ENCODE measurements at places on chromosomes 7 and 10. TPM values are rescaled to one million over a fixed set of nuclear protein-coding genes. Genes with fewer than 3 reads are reported as not detected.

DNA sequence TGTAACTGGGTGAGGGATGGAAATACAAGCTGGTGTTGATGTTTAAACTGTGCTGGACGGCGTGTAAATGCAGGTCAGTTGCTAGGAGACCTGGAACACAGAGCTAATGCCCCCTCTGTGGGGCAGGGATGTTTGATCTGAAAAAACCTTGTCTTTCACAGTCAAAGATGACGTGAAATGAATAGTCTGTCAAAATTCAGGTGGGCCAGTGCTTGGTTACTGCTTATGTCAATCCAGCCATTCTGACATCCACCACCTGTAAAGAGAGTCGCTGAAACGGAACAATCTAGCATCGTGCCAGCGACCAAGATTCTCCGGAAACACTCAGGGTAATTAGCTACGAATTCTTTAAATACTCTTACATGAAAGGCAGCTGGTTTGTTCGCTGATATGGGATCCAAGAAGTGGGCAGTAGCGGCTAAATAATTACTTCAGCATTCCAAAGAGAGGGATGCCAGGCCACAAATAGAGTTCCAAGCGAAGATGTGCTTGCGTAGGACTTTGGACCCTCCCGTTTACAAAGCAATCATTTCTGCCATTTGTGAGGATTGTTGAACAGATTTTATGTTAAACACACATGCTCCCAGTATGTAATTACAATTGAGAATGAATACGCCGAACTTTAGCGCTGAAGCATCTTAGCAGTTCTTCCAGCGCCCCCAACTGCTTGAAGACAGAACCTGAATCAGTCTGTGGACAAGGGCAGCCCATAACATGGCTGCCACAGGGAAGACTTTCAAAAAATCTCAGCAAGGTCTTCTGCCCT, 7.3 kb upstream of the ASB4 start:
- no peak for DNase-seq

GRCh38 chr10:16195178-16195769, 241.5 kb upstream of the PTER start:
- DNase-seq: no peak

DNA sequence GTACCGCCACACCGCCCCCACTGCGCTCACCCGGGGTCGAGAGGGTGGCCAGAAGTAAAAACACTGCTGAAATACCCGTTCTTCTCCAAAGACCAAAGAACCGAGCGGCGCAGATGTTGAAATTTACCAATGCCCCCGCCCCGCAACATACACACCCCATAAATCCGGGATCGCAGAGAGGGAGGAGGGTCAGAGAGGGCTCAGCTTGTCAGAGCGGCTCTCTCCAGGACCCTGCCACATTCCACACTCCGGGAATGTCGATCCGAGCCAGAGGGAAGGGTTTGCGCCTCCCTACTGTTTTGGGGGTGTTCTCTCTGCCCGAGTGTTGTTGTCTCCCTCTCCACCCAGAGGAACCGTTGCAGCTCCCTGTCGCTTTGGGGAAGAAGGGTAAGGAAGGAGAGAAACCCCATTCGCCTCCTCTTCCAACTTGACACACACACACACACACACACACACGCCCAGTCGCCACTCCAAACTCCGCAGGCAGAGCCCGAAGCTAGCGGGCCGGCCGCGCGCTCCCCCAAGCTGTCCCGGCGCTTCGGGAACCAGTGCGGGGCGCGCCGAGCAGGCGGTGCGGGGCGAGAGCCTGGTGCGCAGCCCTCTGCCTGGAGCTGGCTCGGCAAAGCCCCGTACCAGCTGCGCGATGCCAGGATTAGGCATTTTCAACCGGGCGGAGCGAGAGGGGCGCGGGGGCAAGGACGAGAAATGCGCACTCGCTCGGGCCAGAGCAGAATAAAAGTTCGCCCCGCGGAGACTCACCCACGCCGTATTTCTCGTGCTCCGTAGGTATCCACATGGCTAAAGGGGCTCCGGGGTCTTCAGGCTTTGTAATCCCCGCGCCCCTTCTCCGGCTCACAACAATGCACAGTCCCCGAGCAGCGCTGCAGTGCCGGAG, 609 bp downstream of the DOCK4 start:
- DNase-seq: no peak

DNA sequence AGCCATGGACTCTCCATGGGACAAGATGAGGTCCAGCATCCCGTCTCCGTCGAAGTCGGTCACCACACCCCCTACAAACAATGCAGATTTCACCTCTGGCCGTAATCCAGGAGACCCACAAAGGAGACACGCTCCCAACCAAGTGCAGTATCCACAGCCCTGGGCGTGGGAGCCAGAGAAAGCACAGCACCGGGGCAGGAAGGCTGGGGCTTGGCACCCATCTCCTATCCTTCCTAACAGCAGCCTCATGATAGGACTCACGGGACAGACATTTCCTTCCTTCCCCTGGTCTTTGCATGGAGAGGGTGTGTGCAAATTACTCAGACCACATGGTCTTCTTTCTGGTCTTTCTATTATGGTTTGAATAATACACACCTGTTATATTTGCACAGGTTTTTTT, 46.3 kb downstream of the GOLGA7B start:
- no peak for DNase-seq

DNA sequence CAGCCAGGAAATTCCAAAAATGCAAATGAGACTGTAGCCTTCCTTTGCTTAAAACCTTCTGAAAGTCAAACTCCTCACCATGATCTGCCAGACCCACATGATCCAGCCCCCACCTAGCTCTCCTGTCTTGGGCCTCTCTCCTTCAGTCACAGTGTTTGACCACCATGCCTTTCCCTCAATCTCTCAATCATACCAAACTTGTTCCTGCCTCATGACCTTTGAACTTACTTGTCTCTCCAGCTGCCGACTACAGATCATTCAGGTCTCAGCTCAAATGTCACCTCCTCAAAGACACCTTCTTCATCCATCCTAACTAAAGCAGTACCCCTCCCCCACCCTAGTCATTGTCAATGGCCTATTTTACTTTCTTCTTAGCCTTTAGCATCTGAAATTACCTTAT, 9.3 kb upstream of the ADD3 start:
- no peak for DNase-seq

MRPS24 gene
- 106 TPM for total RNA-seq

DNA sequence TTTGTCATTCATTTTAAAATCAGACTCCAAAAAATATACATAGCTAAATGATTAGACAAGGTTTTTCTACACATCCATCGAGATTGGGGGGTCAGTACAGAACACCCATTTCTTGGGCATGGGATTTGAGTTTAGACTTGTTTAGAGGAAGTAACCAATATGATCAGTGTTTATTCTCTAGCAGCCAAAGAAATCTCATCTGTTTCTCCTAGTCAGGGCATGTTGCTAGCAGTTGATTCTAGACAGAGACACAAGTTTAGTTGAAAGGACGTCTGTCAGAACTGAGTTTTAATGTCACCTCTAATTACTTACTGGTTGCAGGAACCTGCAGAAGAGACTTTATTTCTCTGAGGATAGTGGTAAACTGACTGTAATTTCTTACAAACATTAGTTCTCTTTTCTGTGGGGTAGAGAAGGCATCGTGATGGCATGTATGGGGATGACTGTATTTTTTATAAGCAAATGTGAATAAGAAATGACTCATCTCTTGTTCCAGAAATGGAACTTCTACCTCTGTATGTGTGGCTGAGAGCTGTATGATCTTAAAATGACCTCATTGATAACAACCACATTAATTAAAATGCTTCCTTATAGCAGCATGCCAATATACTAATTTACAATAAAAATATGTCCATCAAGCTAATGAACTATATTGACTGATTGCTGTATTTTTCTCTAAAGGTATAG, 30.6 kb upstream of the RHOBTB1 start:
- no peak for DNase-seq

- DNase-seq: no peak
These were observed 26.4 kb downstream of the KIAA1549 start for GRCh38 chr7:138954545-138955475.

DNA sequence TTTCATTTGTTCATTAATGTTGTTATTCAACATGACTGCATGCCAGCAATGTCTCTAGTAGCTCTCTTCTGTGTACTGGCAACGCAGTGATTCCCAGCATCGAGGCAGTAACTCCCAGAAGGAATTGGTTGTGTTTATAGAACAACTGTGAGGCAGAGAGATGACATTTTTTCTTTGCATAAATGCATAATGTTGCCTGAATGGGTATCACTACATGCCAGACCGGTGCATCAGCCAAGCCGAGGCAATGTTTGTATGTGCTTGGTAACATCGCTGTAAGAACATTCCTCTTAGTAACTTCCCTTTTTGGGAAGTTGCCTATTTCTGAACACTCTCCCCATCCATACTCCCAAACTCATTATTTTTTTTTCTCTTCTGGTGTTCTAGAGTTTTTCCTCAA, 182.9 kb downstream of the HTR7 start:
- no peak for DNase-seq

NKX2-3 gene
- 0.25 TPM for total RNA-seq

IGFBP1 gene
- 2.4 TPM for total RNA-seq

DNA sequence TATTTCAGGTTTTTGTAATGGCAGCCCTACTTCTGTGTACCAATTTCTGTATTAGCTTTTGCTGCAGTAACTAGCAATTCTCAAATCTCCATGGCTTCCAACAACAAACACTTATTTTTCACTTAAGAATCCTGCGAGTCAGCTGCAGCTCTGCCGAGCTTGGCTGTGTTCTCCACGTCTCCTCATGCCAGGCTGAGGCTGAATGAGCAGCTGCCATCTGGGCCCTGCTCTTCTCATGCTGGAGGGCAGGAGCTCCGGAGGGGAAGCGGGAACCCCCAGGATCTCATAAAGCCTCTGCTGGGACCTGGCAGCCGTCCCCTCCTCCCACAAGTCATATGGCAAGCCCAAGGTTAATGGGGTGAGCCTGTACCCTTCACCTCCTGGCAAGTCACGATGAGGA, 591.1 kb downstream of the SDK1 start:
- no peak for DNase-seq

GRCh38 chr10:51567271-51567670, 132.1 kb downstream of the CSTF2T start:
- DNase-seq: no peak

- DNase-seq: no peak
These were observed 62.8 kb downstream of the MTPN start for GRCh38 chr7:135914346-135914745.

HYAL4 gene
- not detected for total RNA-seq

GRCh38 chr10:29780639-29781038, 145.9 kb upstream of the SVIL start:
- DNase-seq: no peak

GRCh38 chr7:12234334-12234865, 23.3 kb downstream of the TMEM106B start:
- DNase-seq: no peak

- no peak for DNase-seq
These were observed 23.5 kb downstream of the PTPRN2 start for GRCh38 chr7:158563911-158564662.

DNA sequence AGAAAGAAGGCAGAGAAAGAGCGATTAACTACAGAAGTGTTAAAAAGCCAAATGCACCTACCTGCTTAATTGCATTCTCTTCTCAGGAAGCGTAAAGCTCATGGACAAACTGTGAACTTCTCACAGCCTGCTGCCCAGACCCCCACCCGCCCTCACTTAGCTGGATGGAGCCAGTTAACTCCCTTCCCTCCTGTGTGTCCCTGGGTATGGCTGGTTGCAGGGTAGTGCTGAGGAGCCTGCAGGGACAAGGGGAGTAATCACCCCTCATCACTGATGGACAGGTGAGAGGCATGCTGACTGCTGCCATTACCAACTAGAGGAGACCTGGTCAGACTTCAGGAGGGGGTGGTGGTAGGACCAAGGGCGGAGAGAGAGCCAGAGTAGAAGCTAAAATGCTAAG, 37.5 kb downstream of the ENO4 start:
- DNase-seq: no peak

AFAP1L2 gene
- 0.06 TPM for total RNA-seq

DNA sequence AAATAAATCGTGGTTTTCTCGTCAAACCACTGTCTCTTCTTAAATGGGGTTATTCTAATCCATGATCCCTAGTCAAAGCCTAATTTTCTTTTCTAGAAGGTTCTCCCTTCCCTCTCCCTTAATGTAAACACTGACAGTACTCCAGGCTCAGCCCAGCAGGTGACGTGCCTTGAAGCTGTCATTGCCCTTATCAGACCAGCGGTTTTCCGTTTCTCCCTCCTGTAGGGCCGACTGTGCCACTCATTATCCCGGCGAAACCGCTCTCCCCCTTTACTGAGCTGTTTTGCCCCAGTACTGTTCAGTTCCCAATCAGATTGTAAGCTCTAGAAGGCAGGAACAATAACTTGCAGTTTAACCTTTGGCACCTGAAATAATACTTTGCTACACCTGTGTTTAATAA, 153.5 kb upstream of the RHEB start:
- DNase-seq: no peak

DNA sequence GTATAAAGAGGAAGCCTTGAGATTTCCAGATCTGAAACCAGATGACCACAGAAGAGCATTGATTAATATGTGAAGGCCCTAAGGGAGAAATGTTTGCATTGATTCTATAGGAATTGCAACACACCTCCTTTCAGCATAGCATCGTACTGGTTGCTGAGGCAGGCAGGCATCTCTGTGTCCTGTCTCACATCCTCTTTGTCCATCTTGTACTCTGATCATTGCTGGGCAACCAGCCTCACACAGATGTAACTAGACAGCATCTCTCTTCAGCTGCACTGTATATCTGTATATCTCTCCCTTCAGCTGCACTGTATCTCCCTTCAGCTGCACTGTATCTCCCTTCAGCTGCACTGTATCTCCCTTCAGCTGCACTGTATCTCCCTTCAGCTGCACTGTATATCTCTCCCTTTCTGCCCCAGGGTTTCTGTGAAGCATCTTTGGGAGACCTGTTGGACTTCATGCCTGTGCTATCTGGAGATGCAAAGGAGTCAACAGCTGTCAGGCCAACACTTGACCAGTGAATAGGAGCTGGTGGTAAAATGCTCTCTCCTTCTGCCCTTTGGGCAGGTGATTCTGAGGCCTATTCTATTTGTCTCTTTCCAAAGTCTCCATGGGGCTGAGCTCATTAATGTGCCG, 40.3 kb downstream of the TMEM178B start:
- no peak for DNase-seq

PRPS1L1 gene
- total RNA-seq: not detected

GRCh38 chr7:100680576-100681271, 7.2 kb downstream of the GNB2 start:
- DNase-seq: no peak

DNA sequence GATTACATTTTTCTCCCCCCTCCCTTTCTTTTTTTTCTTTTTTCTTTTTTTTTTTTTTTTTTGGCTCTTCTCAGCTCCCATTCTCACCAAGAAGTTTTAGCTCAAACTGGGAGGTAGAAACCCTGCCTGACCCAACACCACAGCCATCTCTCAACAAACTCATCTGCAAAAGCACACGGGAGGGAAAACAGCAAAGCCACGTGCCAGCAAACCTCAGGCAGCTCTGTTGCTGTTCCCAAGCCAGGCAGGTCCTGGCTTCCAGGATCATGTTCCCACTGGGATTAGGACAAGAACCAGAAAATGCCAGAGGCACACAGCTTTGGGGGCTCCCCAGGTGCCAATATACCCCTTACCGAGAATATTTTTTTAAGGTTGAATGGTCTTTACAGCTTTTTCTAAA, 56.7 kb downstream of the ITIH5 start:
- no peak for DNase-seq

- no peak for DNase-seq
These were observed 44.3 kb downstream of the ARL4A start for GRCh38 chr7:12731775-12732174.

- peak; percentile 7 for DNase-seq
These were observed 19.9 kb upstream of the ZEB1 start for GRCh38 chr10:31299119-31299518.
